Articular chondrocyte of knee joint (primary cell): ENCODE measurements at places on chromosomes 2 and 18. TPM values are rescaled to one million over a fixed set of nuclear protein-coding genes. Genes with fewer than 3 reads are reported as not detected.

The CYP20A1 gene
- total RNA-seq: 86.5 and 101 TPM in 2 replicates

The LYPD1 gene
- total RNA-seq: 0.76 TPM in 1 of 2 replicates, not detected in the other

The CYP27A1 gene
- 54.0 and 59.7 TPM in 2 replicates for total RNA-seq

The FAM228B gene
- 17.9 and 21.4 TPM in 2 replicates for total RNA-seq

The CNRIP1 gene
- total RNA-seq: 70.9 and 77.6 TPM in 2 replicates

The TTL gene
- 63.0 and 71.1 TPM in 2 replicates for total RNA-seq

The SLC39A10 gene
- total RNA-seq: 92.4 and 102 TPM in 2 replicates

The G6PC2 gene
- total RNA-seq: not detected in 2 replicates

The LBH gene
- total RNA-seq: 241 and 379 TPM in 2 replicates

The SKOR2 gene
- not detected in 2 replicates for total RNA-seq

The APCDD1 gene
- 7.4 and 13.6 TPM in 2 replicates for total RNA-seq

The DPP4 gene
- 36.2 and 81.0 TPM in 2 replicates for total RNA-seq

The SLC16A14 gene
- 1.6 and 2.3 TPM in 2 replicates for total RNA-seq

The CCDC178 gene
- not detected in 2 replicates for total RNA-seq

The IL37 gene
- total RNA-seq: not detected in 2 replicates

The CDK15 gene
- 0.11 and 0.13 TPM in 2 replicates for total RNA-seq

The DSC1 gene
- total RNA-seq: under 0.01 TPM in 1 of 2 replicates, not detected in the other

The CMPK2 gene
- 1.8 and 3.0 TPM in 2 replicates for total RNA-seq

The GALNT5 gene
- total RNA-seq: 59.5 and 82.7 TPM in 2 replicates

The SERPINB13 gene
- total RNA-seq: not detected in 2 replicates

The RFX8 gene
- total RNA-seq: 9.0 and 14.4 TPM in 2 replicates

The SLC4A5 gene
- 2.2 and 2.7 TPM in 2 replicates for total RNA-seq

The GPR39 gene
- total RNA-seq: 1.3 and 4.9 TPM in 2 replicates

The ALPG gene
- total RNA-seq: not detected in 2 replicates

The TEX51 gene
- not detected in 2 replicates for total RNA-seq

The GKN2 gene
- total RNA-seq: not detected in 2 replicates

The AGXT gene
- not detected in 2 replicates for total RNA-seq

The IMP4 gene
- 50.5 and 53.4 TPM in 2 replicates for total RNA-seq

The IL1RL2 gene
- total RNA-seq: 3.3 and 3.7 TPM in 2 replicates

The FKBP1B gene
- total RNA-seq: 3.5 and 4.1 TPM in 2 replicates

The MPV17 gene
- 95.4 and 108 TPM in 2 replicates for total RNA-seq

The OXER1 gene
- 0.13 and 0.65 TPM in 2 replicates for total RNA-seq

The TRABD2A gene
- total RNA-seq: 0.26 and 0.65 TPM in 2 replicates

The CGREF1 gene
- 6.9 and 15.8 TPM in 2 replicates for total RNA-seq

The MALL gene
- total RNA-seq: 72.8 and 165 TPM in 2 replicates
